ENCODE measurements at places on chromosomes 13 and 19.

- no peak for DNase-seq
These were observed 177.5 kb downstream of the DCLK1 start for GRCh38 chr13:35953537-35954206.

GRCh38 chr19:2848616-2849015 lies 7.3 kb downstream of the ZNF555 start:
- DNase-seq = no peak

DNA sequence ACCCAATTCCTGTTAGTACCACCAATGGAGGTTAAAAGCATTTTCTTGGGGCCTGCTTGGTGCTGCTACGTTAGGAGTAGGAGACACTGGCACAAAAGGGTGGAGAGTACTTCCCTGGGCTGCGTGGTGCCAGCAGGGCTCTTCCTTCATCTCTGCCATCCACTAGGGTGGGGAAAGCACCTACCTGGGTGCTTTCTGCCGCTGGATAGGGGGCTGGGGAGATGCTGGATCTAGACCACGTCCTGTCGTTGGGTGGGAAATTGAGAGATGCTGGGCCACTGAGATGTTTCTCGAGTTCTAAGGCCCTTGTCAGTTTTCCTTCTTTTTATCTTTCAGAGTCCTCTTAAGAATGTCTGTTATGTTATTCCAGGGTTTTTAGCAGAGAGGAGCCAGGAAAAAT lies 6.7 kb upstream of the FCGBP start:
- DNase-seq = no peak

DNA sequence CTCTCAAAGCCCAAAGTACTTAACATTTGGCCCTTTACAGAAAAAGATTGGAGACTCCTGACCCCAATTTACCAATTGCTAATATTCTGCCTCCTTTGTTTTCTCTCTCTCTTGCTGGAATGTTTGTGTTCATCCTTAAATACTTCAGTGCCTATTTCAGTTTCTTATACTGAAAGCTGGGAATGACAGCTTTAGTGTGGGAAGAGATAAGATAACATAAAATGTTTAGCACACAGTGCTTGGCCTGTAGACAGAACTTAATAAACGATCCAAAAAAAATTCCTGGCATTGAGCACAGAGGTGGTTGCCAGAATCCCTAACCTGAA lies 3.0 kb upstream of the PLEKHF1 start:
- no peak for DNase-seq

GRCh38 chr19:34325981-34326787 lies 38.8 kb upstream of the GPI start:
- DNase-seq = no peak

GRCh38 chr19:7772752-7773291 lies 9.8 kb downstream of the CLEC4M start:
- DNase-seq = no peak

DNA sequence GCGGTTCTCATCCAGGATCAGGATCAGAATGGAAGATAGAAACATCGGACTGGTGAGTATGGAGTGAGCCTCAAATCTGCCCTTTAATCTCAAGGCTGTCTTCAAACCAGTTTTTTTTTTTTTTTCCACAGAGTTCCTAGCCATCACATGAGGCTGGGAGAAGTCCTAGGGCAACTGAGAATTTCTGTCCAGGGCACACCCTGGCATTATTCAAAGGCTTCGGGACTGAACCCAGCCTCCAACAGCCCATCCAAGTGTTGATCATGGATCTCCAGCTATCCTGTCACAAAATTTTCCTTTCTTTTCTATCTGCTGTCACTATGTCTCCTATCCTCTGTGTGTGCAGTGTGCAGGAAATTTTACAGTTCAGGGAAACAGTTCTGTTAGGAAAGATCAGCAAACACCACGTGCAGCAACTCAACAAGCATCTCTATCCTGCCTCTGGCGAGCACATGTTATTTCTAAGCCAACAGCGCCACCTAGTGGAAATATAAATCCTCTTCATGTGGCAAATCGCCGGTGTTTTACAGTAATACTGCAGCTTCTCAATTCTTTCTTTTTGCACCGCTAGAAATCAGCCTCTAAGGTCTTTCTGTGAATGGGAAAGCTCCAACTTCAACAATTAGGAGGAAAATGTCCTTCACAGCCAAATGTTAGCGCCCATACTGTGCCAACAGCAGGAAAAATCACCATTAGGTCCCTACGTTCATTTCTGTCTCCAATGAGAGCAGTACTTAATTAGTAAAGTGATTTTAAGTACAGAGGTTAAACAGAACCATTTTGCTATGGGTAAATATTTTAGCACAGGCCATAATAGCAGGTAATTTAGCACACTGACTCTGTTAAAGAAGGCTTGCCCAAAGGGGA lies 21.4 kb upstream of the ZNF181 start:
- DNase-seq = peak; percentile 39

DNA sequence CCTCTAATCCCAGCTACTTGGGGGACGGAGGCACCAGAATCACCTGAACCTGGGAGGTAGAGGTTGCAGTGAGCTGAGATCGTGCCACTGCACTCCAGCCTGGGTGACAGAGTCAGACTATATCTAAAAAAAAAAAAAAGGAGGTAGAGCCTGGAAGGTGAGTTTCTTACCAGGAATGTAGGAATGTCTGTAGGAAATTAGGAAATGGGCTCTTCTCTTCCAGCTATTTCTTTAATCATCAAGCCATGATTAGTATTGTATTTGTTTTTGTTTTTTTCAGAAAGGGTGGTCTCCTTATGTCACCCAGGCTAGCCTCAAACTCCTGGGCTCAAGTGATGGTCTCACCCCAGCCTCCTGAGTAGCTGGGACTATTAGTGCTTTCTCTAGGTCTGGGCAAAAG lies 26.3 kb upstream of the SERP2 start:
- DNase-seq = no peak

GRCh38 chr19:18771328-18772242 lies 19.5 kb downstream of the COMP start:
- DNase-seq = no peak

DNA sequence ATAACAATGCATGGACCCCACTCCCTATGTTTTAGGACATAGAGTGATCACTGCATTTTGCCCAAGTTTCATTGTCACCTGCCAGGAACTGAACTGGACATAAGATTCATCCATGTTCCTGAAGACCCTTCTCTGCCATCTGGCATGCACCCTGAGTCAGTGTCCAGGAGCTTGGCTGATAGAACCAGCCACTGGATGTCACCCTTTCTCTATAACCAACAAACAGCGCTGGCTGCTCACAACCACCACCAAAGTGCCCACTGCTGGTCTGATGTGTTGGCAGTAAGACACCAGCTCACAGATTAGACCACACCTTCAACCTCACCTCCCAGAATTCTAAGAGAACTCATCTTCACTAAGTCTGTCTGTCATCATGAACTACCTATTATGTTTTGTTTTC lies 333.4 kb downstream of the ITGBL1 start:
- no peak for DNase-seq

GRCh38 chr13:21043898-21044297 lies 17.5 kb downstream of the LATS2 start:
- DNase-seq = no peak

- no peak for DNase-seq
These were observed 6.6 kb upstream of the EID2 start for GRCh38 chr19:39546599-39546998.

DNA sequence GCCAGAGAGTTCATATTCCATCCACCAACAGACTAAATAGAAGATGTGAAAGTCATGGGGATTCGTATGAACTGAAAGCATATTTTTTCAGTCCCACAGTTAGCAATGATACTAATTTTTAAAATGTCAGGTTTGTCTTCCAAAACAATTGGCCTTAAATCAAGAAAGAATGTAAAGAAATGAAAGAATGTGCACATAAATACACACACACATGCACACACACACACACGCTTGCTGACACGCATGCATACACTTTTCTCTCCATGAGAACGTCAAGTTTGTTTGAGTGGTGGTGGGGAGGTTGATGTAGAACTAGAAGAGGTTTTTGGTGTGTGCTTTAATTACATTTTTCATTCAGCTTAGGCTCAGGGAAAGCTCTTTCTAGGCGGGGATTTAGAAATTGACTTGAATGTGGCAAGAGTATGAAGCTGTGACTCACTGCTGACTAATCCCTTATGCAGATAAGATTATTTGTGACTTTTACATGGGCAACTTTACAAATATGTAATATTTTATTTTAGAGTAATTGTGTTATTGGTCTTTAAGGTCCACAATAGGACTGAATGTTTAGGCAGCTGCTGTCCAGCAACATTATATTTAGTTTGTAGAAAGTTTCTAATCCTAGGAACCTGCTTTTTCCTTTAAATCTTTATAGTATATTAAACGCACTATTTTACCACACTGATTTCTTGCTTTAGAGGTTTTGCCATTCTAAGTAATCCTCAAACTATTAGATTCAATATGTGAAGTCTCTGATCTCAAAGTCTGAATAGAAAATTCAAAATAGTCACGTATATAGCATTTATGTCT lies 18.8 kb downstream of the FLT1 start:
- DNase-seq = no peak

GRCh38 chr19:18102916-18103542 lies 5.5 kb downstream of the MAST3 start:
- DNase-seq = no peak

DNA sequence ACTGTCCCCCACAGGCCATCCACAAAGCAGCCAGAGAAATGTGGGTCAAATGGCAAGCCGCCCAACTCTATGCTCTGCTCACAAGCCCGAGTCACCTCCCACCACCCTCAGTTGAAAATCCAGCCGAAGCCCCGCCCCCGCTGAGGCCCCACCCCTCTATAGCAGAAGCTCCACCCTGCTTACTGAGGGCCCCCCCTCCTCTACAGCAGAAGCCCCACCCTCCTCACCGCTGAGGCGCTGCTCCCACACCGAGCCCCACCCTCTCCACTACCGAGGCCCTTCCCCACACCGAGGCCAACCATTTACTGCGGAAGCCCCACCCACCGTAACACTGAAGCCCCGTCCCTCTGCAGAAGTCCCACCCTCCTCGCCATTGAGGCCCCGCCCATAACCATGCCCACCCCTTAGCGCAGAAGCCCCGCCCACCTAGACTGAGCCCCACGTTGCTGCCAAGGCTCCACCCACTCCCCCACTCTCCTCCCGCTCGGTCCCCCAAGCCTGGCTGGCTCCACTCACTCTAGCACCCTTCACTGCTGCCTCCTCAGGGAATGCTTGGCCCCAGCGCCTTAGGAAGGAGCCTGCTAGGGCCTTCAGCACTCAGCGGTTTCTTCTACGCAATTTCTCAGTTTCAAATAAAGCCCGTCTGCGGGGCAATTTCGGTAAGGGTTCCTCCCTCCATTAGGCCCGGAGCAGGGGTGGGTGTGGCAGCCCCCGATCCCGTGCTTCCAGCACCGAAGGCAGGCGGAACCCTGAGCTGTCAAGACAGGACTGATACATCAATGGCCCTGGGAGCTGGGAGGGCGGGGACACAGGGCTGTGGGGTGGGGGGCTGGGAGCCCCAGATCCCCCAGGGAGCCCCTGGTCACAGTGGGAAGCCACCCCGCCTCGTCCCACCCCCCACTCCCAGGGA lies 9.0 kb upstream of the MYDGF start:
- DNase-seq = no peak

DNA sequence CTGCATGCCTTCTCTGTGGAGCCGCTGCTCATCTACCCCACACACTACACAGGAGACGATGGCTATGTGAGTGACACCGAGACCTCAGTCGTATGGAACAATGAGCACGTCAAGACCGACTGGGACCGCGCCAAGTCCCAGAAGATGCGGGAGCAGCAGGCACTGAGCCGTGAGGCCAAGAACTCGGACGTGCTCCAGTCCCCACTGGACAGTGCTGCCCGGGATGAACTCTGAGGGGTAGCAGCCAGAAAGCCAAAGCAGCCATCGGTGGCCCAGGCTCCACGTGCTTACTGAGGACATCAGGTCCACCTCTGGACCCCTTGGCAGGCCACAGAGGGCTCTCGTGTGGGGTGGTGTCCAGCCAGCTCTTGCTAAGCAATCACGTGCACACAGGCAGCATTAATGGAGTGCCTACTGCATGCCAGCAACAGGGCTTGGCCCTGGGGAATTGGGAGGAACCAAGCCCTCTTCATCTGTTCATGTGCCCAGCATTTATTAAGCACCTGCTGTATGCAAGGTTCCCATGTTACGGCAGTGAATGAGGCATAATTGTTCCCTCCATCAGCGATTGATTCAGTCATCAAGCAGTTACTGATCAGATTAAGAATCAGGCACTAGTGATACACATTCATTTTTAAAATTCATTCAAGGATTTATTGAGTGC lies 25.9 kb downstream of the COLGALT1 start:
- DNase-seq = no peak

- DNase-seq = no peak
These were observed 686.7 kb downstream of the DIAPH3 start for GRCh38 chr13:59477011-59477410.

GRCh38 chr13:98664047-98664446 lies 87.1 kb upstream of the STK24 start:
- DNase-seq = no peak

- no peak for DNase-seq
These were observed 699.5 kb downstream of the PCDH9 start for GRCh38 chr13:66530686-66531085.

DNA sequence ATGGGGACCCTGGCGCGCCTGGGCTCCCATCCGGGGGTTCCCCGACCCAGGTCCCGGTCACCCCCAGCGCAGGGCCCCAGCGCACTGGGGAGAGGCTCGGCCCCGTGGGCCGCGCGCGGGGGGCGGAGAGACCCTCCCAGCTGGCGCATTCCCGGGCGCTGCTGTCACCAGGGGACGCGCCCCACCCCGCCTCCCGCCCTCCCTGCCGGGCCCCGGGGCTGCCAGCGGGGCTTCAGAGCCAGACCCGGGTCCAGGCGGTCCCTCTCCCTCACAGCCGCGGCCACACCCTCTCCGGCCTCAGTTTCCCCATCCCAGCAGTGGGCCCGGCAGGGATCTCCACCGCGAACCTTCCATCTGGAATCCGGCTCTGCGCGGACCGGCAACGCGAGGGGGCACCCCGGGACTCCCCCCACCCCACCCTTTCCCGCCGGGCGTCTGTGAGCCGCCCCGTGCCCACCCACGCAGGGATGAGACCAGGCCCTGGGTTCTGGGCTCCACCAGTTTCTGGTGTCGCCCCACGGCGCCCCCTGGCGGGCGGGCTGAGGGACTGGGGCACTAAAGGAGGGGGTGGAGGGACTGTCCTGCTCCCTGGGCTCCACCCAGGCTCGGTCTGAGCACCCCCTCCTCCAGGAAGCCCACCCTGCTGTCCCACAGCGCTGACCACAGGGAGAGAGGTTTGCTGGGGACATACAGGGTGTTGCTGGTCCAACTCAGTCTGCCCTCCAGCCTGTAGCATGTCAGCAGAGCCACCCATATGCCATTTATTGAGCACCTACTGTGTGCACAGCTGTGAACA lies 878 bp upstream of the ADAMTSL5 start:
- peak; percentile 68 for DNase-seq

- no peak for DNase-seq
These were observed 15.2 kb downstream of the LATS2 start for GRCh38 chr13:21046203-21046602.
